Mesothelial cell of epicardium (in vitro differentiated cells): ENCODE measurements at places on chromosomes 3 and 15.
A peak's percentile ranks its signal among the peaks of the same experiment; 100 is the strongest.

GRCh38 chr3:11206316-11206715, 52.0 kb downstream of the HRH1 start:
- H3K4me1 ChIP-seq, result no peaks in the 10 kb centered on the region
- no peaks in the 10 kb centered on the region for H3K36me3 ChIP-seq
- no peak for DNase-seq
- H3K4me3 ChIP-seq, result no peak overlapping the region
- H3K27ac ChIP-seq, result no peak overlapping the region

DNA sequence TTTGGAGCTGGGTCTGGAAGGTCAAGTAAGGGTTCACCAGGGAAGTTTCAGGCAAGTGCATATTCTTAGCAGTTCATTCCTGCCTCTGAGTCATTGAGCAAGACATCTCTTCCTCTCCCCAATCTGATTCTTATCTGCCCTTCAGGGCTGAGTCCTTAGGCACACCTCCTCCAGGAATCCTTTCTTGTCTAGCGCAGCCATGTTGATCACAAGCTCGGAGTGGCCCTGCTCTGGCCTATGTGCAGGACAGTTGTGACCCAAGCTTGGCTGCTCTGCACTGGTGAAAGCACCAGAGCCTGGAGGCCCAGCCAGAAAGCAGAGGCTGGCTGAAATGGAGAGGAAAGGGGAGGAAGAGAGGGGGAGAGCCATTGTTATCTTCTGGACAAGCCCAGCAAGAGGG, 30.9 kb upstream of the MRPS22 start:
- DNase-seq, result no peak
- peaks cover 16% of the 10 kb centered on the region for H3K4me1 ChIP-seq
- H3K27me3 ChIP-seq, result peaks cover 26% of the 10 kb centered on the region
- no peaks in the 10 kb centered on the region for H3K36me3 ChIP-seq
- H3K27ac ChIP-seq, result no peak overlapping the region

DNA sequence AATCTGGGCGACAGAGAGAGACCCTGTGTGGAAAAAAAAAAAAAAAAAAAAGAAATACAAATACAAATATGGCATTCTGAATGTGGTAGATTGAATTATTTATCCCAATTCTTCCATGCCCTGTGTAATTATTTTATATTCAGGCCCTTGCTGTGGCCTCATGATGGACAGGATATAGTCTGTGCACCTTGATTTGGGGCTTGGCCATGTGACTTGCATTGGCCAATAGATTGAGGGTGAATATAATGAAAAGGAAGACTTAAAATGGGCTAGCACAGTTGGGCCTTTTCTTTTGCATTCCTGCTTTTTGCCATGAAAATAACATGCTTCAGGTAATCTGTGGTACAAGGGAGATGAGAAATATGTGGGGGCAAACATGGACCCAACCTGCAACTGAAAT, 27.1 kb upstream of the IGF2BP2 start:
- peaks cover 4% of the 10 kb centered on the region for H3K4me1 ChIP-seq
- peaks cover 2% of the 10 kb centered on the region for H3K36me3 ChIP-seq
- DNase-seq, result no peak
- H3K4me3 ChIP-seq, result no peak overlapping the region
- no peak overlapping the region for H3K27ac ChIP-seq
- no peaks in the 10 kb centered on the region for H3K27me3 ChIP-seq

GRCh38 chr15:60399931-60400330, 2.1 kb upstream of the ANXA2 start:
- H3K4me1 ChIP-seq, result peaks cover 66% of the 10 kb centered on the region
- H3K27ac ChIP-seq, result peak overlapping the region; percentile 98
- peaks cover 4% of the 10 kb centered on the region for H3K36me3 ChIP-seq
- peak overlapping the region; percentile 76 for H3K4me3 ChIP-seq
- H3K27me3 ChIP-seq, result peaks cover 3% of the 10 kb centered on the region
- DNase-seq, result no peak

- H3K4me1 ChIP-seq, result peaks cover 4% of the 10 kb centered on the region
- no peak overlapping the region for H3K4me3 ChIP-seq
- no peaks in the 10 kb centered on the region for H3K36me3 ChIP-seq
- no peak for DNase-seq
- H3K27ac ChIP-seq, result no peak overlapping the region
Measured at GRCh38 chr3:197023241-197023997, 6.2 kb downstream of the MELTF start.

DNA sequence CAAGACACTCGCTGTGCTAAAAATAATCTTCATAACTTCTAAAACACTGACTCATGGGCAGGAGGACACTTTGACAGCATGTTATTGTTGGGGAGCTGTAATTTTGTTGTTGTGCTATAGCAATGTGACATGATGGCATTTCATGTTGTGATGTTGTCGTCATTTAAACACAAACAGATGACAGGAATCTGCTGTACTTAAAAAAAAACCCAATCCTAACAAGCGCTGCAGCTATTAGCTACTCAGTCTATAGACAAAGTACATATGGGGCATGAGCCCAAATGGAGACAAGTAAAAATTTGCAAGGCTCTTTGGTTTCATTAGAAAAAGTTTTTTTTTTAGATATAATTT, 828 bp upstream of the ATOSA start:
- H3K27ac ChIP-seq, result peak overlapping the region; percentile 22
- DNase-seq, result no peak
- peak overlapping the region; percentile 96 for H3K4me3 ChIP-seq
- peaks cover 6% of the 10 kb centered on the region for H3K27me3 ChIP-seq
- peaks cover 26% of the 10 kb centered on the region for H3K4me1 ChIP-seq

- no peaks in the 10 kb centered on the region for H3K4me1 ChIP-seq
- no peak overlapping the region for H3K27ac ChIP-seq
- H3K36me3 ChIP-seq, result no peaks in the 10 kb centered on the region
Measured at GRCh38 chr3:5651351-5651750, 463.8 kb downstream of the EDEM1 start.

DNA sequence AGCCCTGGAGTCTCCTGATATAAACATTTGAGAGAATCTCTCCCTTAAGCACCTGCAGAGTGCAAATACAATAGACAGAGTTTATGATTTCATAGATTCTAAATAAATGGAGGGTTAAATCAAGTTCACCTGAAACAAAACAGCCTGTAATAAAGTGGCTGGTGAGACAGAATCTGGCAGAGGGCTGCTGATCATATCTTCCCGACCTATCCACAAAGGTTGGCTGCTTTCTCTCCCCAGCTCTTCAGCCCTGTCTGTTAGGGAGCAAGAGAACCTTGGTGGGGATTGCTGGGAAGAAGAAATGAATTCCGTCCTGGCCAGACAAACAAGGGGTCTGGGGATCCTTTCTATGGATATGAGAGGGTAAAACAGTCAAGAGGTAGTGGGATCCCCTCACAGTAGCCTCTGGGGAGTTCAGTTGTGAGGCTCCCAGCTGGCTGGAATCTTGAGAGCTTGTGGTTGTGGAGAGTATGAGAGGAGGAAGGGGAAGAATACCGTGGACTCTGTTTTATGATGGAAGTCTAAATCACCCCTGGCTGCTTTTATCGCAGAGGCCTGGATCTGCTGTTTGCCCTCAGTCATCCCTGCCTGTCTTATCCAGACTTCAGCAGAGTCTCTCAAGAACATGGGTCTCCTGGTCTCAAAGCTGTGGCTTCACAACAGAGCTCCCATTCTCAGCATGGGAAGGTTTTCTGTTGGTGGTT, 451.3 kb downstream of the NTRK3 start:
- no peak overlapping the region for H3K4me3 ChIP-seq
- DNase-seq, result no peak
- peaks cover 13% of the 10 kb centered on the region for H3K4me1 ChIP-seq
- no peaks in the 10 kb centered on the region for H3K36me3 ChIP-seq

- no peak for DNase-seq
- H3K36me3 ChIP-seq, result peaks cover 69% of the 10 kb centered on the region
- H3K4me3 ChIP-seq, result no peak overlapping the region
- H3K27me3 ChIP-seq, result no peaks in the 10 kb centered on the region
- H3K4me1 ChIP-seq, result no peaks in the 10 kb centered on the region
- H3K27ac ChIP-seq, result peak overlapping the region; percentile 69
Measured at GRCh38 chr15:92958105-92958504, 58.0 kb downstream of the CHD2 start.

DNA sequence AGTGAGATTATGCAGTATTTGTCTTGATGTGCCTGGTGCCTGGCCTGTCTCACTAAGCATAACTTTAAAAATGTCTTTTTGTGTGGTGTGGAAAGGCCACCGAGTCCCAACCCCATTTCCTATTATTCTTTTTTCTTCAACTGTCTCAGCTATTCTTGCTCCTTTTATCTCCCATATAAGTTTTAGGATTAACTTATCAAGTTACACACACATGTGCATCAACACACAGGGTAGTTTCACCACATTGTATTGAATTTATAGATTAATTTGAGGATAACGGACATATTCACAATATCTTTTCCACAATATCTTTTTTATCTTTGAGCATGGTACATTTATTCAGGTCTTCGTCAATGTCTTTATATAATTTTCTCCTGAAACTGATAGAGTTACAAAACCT, 127.6 kb downstream of the RYR3 start:
- peaks cover 9% of the 10 kb centered on the region for H3K4me1 ChIP-seq
- H3K27ac ChIP-seq, result no peak overlapping the region
- H3K4me3 ChIP-seq, result no peak overlapping the region
- no peak for DNase-seq

DNA sequence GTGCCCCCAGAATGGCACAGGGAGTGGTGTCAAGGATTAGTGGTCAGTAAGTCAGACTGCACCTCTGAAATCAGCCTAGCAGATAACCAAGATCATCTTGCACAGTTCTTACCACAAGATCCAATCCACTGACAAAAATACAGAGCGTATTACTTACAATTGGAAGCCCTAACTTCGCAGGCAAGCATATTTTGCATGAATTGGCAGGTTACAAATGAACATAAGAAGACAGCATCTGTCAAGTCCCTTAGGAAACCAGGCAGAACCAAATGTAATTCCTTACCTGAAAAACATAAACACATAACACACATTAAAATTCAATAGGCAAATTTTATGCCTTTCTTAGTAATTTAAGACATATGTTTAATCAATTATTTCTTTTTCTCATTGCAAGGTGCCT, 293.4 kb downstream of the MAGI1 start:
- H3K36me3 ChIP-seq, result no peaks in the 10 kb centered on the region
- H3K4me3 ChIP-seq, result no peak overlapping the region
- no peaks in the 10 kb centered on the region for H3K4me1 ChIP-seq
- H3K27ac ChIP-seq, result no peak overlapping the region
- H3K27me3 ChIP-seq, result no peaks in the 10 kb centered on the region

DNA sequence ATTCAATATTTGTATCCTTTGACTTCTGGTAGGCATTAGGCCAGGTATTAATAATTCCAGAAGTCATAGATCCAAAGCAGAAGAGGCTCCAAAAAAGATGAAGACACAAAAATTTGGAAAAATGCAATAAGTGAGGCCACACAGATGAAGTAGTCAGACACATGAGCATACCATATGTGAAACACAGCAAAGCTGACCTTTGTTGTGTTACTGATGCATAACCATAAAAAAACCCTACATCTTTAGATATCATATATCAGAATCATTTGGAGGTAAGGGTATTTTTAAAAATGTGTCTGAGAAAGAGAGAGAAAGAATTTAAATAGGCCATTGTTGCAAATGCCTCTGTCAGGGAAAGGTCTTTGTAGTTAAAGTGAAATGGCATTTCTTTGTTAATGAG, 314.9 kb downstream of the SLC9A9 start:
- no peaks in the 10 kb centered on the region for H3K36me3 ChIP-seq
- peaks cover 6% of the 10 kb centered on the region for H3K27me3 ChIP-seq
- no peak overlapping the region for H3K27ac ChIP-seq
- H3K4me1 ChIP-seq, result peaks cover 6% of the 10 kb centered on the region
- no peak for DNase-seq

GRCh38 chr3:168884353-168884903, 779.1 kb downstream of the MECOM start:
- peaks cover 1% of the 10 kb centered on the region for H3K36me3 ChIP-seq
- no peaks in the 10 kb centered on the region for H3K27me3 ChIP-seq
- no peak overlapping the region for H3K4me3 ChIP-seq
- DNase-seq, result no peak

- no peaks in the 10 kb centered on the region for H3K27me3 ChIP-seq
- H3K4me3 ChIP-seq, result no peak overlapping the region
- H3K27ac ChIP-seq, result peak overlapping the region; percentile 27
- DNase-seq, result no peak
- peaks cover 45% of the 10 kb centered on the region for H3K4me1 ChIP-seq
- peaks cover 4% of the 10 kb centered on the region for H3K36me3 ChIP-seq
Measured at GRCh38 chr3:112627919-112628466, 12.9 kb downstream of the CCDC80 start.

DNA sequence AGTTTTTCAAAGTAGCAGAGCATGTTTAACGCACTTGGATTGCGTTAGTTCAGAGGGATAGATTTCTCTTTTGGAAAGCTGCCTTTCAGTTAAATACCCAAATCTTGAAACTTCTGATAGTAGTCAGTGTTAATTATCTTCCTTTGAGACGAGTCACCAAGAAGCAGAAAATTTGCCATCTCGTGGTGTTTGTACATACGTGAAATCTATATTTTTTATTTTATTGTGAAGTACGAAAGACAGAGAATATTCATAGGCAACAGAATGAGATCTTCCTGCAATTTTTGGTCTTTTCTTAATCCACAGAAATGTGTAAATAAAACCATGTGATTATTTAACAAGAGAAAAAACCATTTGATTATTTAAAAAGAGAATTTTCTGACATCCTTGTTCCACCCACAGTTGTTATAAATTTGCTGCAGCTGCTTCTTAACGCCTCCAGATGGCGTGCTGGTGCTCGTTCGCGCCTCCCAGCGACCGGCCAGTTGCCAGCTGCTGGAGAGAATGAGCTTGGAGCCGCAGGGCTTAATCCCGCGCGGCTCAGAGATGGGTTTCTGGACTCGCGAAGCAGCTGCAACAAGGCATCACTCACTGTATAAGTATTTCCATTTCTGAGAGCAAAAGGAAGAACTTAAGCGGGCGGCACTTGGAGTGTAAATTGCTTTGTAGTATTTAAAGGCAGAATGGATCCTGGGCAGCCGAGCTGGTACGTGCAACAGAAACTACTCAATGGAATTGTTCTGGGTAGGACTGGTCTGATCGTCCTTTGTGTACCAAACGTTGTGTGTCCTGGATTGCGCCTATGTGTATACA, 10.5 kb upstream of the SLITRK3 start:
- no peak overlapping the region for H3K27ac ChIP-seq
- peaks cover 7% of the 10 kb centered on the region for H3K4me1 ChIP-seq
- peak; percentile 75 for DNase-seq
- H3K27me3 ChIP-seq, result peaks cover 32% of the 10 kb centered on the region
- no peaks in the 10 kb centered on the region for H3K36me3 ChIP-seq

GRCh38 chr3:129325383-129325782, 46.7 kb downstream of the HMCES start:
- no peak for DNase-seq
- H3K4me3 ChIP-seq, result no peak overlapping the region

GRCh38 chr3:196932600-196932999, 9.7 kb downstream of the NCBP2 start:
- no peak overlapping the region for H3K27ac ChIP-seq
- no peaks in the 10 kb centered on the region for H3K27me3 ChIP-seq
- peaks cover 46% of the 10 kb centered on the region for H3K36me3 ChIP-seq
- no peaks in the 10 kb centered on the region for H3K4me1 ChIP-seq
- DNase-seq, result no peak
- H3K4me3 ChIP-seq, result no peak overlapping the region
